Thoracic aorta (tissue), 2 donors: ENCODE measurements at places on chromosomes 5 and 9. TPM values are rescaled to one million over a fixed set of nuclear protein-coding genes. Genes with fewer than 3 reads are reported as not detected.
A peak's percentile ranks its signal among the peaks of the same experiment; 100 is the strongest.

DNA sequence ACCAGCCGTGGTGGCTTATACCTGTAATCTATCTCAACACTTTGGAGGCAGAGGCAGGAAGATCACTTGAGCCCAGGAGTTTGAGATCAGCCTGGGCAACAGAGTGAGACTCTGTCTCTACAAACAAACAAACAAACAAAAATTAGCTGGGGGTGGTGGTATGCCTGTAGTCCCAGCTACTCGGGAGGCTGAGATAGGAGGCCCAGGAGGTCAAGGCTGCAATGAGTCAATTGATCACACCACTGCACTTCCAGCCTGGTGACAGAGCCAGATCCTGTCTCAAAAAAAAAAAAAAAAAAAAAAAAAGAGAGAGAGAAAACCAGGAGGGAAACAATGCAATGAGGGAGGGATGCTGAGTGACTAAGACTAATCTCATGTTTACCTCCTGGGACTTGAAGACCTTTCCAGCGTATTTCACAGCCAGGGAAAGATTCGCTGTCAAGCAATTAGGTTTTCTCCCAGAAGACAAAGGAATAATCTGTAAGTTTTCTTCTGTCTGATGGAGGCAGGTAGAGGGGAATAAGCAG is 51.1 kb upstream of the MIER3 start:
- H3K4me3 ChIP-seq: no peak overlapping the region
- H3K4me1 ChIP-seq: no peaks in the 10 kb centered on the region
- no peaks in the 10 kb centered on the region for H3K36me3 ChIP-seq
- no peaks in the 10 kb centered on the region for H3K27me3 ChIP-seq

DNA sequence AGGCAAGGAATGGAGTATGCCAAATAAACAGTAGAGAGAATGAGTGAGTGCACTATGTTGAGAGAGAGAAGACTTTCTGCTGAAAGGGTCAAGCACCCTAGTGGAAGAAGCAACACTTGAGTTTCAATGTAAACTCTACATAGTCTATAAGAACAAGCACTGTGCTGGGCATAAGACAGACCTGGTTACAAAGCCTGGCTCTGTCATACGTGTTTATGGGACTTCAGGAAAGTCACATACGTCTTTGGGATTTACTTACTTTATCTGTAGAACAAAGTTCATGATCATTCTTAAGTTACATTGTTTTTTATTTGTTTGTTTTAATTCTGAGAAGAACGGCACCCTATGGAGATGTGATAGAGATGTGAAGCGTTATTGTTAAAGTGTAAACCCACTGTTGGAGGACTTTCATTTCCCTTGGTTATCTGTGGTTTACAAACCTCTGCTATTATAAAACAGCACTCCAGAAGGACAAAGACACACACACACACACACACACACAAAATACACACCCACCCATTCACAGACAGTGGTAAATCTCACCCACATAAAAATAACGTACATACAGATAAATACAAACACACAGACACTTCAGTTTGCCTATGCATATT is 70.7 kb upstream of the TRIM32 start:
- DNase-seq: no peak
- H3K27ac ChIP-seq: no peak overlapping the region
- H3K27me3 ChIP-seq: no peaks in the 10 kb centered on the region
- no peaks in the 10 kb centered on the region for H3K4me1 ChIP-seq

- no peak for DNase-seq
- H3K27me3 ChIP-seq: no peaks in the 10 kb centered on the region
- peak within 1 kb of the TSS; percentile 68 for H3K27ac ChIP-seq
These were observed at the start of gene SELENOP for GRCh38 chr5:42811591-42812446. SELENOP (minus strand) TSS chr5:42811892; CDS start chr5:42808353, 3,539 bp downstream.

GRCh38 chr5:67283275-67283987 is 86.8 kb upstream of the CD180 start:
- peaks cover 24% of the 10 kb centered on the region for H3K4me1 ChIP-seq
- H3K27ac ChIP-seq: no peak overlapping the region
- H3K36me3 ChIP-seq: no peaks in the 10 kb centered on the region
- no peaks in the 10 kb centered on the region for H3K27me3 ChIP-seq
- DNase-seq: no peak

DNA sequence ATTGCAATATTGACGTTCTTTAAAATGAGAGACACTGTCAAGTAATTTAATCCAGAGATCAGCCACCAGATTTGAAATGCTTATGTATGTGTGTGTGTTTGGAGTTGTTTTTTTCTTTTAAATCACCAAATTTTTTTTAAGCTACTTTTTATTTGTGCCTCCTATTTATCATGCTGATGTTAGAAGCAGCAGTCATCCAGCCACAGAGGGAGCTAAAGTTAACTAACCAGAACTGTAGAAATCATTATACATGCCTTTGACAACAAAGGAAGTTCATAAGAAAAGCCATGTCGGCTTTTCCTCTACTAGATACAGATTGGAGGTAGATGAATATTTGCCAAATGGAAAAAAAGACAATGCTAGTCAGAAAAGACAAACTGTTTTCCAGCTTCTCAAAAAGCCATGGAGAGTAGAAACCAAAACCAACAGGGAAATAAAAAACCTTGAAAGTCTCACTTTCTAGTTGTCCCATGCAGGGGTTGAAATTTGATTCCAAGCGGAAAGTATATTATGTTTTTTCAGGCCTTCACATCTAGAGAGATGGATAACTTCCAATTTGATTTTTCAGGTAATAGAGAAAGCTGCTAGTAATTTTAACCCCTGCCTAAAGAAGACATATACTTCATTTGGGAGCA is 4.5 kb downstream of the PURA start:
- H3K27ac ChIP-seq: no peak overlapping the region
- H3K4me3 ChIP-seq: no peak overlapping the region
- no peaks in the 10 kb centered on the region for H3K27me3 ChIP-seq
- DNase-seq: no peak

DNA sequence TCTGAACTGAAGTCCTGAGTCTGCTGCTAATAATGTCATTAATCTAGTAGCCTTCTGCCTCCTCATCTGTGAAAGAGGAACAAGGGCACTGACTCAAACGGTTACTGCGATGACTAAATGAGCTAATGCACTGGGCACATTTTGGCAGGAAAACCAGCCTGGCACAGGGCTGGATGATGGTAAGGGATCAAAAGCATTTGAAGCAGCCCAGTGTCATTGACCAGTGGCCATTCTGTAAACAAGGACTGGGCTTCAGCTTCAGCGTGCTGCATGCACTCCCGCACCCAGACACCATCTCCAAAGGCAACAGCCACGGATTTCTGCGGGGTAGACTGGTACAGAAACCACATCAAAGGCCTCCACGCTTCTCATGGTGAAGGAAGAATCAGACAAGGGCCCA is 8.0 kb downstream of the GCNT4 start:
- peaks cover 9% of the 10 kb centered on the region for H3K4me1 ChIP-seq
- no peak overlapping the region for H3K27ac ChIP-seq
- no peak for DNase-seq
- no peaks in the 10 kb centered on the region for H3K27me3 ChIP-seq
- H3K4me3 ChIP-seq: no peak overlapping the region

GRCh38 chr5:35665096-35665495 is 47.4 kb downstream of the SPEF2 start:
- no peaks in the 10 kb centered on the region for H3K4me1 ChIP-seq
- no peaks in the 10 kb centered on the region for H3K36me3 ChIP-seq
- no peak overlapping the region for H3K27ac ChIP-seq
- no peaks in the 10 kb centered on the region for H3K27me3 ChIP-seq
- DNase-seq: no peak

GRCh38 chr5:171175746-171176145 is 133.3 kb upstream of the TLX3 start:
- H3K27ac ChIP-seq: no peak overlapping the region
- H3K36me3 ChIP-seq: no peaks in the 10 kb centered on the region
- no peak overlapping the region for H3K4me3 ChIP-seq
- DNase-seq: no peak
- no peaks in the 10 kb centered on the region for H3K27me3 ChIP-seq

DNA sequence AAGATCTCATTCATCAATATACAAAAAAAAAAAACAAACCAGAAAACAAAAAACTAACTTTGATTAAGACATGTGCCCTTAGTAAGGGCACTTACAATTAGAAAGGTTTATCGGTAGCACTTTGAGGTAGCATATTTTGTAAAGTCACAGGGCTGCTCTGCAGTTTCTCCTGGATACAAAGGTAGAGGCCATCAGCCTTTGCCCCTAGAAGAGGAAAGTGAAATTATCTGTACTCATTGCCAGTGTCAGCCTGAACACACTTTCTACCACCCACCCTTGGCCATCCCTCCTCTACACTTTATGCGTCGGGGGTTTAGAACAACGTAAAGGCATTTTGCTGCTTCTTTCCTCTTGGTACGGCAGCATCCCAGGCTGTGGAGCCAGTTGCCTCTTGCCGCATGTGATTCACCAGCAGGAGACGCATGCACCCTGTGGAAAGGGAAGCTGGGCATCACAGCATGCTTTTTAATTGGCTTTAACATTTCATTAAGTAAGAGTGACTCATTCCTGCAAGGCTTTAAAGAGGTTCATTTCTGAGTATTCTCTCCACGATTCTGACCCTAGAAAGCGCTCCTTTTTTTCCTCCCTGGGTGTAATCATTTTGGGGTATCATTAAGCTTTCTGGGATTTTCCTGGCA is 84.6 kb downstream of the CEMIP2 start:
- peaks cover 2% of the 10 kb centered on the region for H3K36me3 ChIP-seq
- peaks cover 26% of the 10 kb centered on the region for H3K4me1 ChIP-seq
- H3K27me3 ChIP-seq: no peaks in the 10 kb centered on the region
- DNase-seq: no peak
- no peak overlapping the region for H3K27ac ChIP-seq

- DNase-seq: no peak
- H3K4me1 ChIP-seq: no peaks in the 10 kb centered on the region
- H3K27ac ChIP-seq: no peak overlapping the region
- H3K27me3 ChIP-seq: no peaks in the 10 kb centered on the region
- H3K4me3 ChIP-seq: no peak overlapping the region
These were observed 64.3 kb downstream of the GLDC start for GRCh38 chr9:6581253-6581652.

DND1 gene
- 0.54 TPM for total RNA-seq

GRXCR2 gene
- total RNA-seq: not detected

SLC25A2 gene
- 3.5 TPM for total RNA-seq
